ENCODE measurements at places on chromosomes 2 and 18.

GRCh38 chr2:62870966-62871365 is 165.5 kb downstream of the EHBP1 start:
- no peak for DNase-seq

GRCh38 chr2:2845806-2846315 is 514.8 kb upstream of the MYT1L start:
- no peak for DNase-seq

DNA sequence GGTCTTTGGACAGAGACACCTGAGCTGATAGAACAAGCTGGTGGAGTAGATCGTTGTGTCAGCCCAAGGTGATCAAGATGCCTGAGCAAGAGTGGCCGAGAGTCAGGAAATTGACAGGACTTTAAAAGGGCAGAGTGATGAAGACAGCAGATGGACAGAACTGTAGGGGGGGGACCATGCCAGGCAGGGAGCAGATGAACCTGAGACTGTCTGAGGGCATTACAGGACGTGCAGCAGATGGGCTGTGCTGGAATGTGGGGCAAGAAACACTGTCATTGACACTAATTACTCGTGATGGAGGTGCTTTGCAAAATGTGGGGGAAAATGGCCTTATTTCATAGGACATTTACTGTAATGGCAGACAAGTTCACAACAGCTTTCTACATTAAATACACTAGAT is 225.0 kb downstream of the THSD7B start:
- no peak for DNase-seq

DNA sequence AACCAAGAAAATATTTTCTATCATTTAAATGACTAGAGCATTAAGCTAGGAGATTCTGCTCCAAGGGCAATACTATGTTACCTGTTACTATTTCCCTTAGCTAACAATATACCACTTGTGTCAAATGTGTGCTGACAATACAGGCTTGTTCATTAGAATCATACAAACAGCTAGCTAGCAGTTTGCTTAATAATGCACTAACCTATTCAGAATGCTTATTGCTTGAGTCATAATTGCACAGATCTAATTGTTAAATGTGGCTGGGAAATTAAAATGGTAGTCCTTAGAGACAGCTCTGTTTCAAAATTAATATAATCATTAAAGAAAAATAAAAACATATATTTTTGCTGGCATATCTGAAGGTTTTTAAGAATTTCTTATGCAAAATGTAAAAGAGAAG is 344.2 kb downstream of the ERBB4 start:
- DNase-seq = no peak

- DNase-seq = no peak
These were observed 33.6 kb upstream of the ROCK2 start for GRCh38 chr2:11377928-11378545.

GRCh38 chr2:33426666-33427231 is 49.7 kb upstream of the RASGRP3 start:
- no peak for DNase-seq

GRCh38 chr2:199315299-199316179 is 142.2 kb downstream of the SATB2 start:
- DNase-seq = no peak

DNA sequence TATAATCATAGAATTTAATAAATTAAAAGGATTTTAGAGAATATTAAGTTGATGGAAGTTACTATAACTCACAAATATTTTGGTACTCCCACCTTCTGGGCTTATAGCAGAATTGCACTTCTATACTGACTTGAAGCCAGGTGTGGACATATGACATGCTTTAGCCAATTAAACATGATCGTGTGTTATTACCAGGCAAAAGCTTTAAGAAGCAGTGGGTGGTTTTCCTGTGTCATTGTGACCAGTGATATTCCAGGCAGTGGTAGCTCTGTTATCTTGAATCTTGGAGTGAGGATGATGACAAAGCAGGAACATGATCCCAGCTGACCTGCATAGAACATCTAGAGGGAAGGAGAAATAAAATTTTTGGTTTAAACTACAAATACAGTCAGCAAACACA is 370.9 kb upstream of the ZEB2 start:
- DNase-seq = no peak

GRCh38 chr2:222295368-222296062 is 3.3 kb downstream of the PAX3 start:
- DNase-seq = no peak

- DNase-seq = no peak
These were observed 4.8 kb downstream of the GCFC2 start for GRCh38 chr2:75705921-75706320.

GRCh38 chr18:79870301-79871025 is 72.7 kb downstream of the KCNG2 start:
- peak; percentile 40 for DNase-seq

DNA sequence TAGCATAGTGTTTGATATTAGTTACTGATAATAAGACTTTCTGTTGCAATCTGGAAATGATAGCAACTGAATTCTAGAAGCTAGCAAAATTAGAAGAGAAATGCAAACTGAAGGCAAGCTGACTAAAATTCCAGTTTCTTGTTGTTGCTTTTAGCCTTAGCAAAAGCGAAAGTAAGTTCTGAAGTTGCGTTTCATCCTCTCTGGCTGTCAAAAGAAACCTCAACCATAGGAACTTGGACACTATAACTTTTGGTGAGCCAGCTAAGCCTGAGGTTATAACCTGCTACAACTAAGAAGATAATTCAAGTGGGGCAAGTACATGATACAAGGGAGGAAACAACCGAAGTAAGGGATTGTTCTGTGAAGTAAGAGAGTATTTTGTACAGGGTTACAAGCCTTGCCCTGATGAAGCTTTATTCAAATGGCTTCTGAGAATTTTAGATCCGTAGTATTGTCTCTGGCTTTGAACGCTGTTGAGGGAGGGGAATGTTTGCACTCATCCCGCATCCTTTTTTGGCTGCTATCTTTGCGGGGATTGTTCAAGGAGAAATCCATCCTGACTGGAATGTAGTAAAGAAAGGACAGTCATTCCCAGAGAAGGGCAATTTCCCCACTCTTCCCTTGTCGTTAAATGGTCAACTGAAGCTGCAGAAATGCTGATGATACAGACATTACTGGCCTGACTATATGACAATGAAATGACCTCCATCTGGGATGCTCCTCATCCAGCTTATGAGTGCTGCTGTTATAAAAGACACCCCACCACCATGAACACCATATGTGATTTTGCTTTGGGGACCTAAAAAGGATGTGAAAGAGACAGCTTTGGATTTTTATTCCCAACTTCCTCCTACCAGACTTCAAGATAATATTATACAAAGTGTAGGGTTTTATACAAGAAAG is 7.0 kb upstream of the TMX3 start:
- DNase-seq = no peak

GRCh38 chr2:30445266-30445821 is 1.7 kb upstream of the LCLAT1 start:
- no peak for DNase-seq

DNA sequence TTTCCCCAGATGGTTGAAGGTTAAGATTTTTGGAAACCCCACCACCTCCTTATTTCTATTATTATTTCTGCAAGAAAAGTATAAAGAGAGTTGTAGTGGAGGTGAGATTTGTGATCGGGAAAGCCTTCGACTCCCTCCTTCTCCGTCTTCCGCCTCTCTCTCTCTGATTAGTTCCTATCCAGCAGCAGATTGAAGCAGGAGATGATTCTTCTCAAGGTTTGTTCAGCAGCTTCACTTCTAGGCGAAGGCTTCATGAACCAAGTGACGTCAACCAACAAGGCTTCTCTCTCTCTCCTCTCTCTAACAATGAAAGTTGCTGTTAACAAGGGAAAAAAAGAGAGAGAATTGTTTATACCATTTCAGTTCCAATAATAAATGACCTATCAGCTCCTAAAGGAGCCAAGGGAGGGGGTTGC is at the start of gene BAZ2B:
TSS of gene BAZ2B (minus strand) at position 263 of the 416 bp plus-strand sequence. CDS start 137,829 bp downstream, outside the sequence.
- DNase-seq = no peak

GRCh38 chr2:181780047-181780651 is 99.8 kb upstream of the NEUROD1 start:
- DNase-seq = no peak

DNA sequence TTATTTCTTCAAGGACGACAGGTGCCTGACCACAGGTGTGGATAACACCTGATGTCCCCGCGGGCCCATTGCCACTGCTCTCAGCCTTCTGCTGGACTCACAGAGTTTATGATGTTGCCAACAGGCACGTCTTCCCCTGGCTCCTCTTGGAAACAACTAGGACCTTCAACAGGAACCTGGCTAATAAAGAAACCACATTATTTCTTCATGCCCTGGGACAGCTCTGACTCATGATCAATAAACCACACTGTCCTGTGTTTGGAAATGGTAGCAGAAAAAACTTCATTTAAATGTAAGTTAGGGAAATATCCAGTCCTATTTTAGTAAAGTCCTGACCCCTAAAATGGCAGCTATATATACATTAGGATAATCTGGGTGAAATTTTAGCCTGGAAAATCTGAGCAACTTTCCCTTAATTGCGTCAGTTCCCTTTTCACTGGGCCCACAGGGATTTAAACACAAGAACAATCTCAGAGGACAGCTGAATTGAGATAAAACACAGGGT is 158.9 kb downstream of the VAPA start:
- no peak for DNase-seq

DNA sequence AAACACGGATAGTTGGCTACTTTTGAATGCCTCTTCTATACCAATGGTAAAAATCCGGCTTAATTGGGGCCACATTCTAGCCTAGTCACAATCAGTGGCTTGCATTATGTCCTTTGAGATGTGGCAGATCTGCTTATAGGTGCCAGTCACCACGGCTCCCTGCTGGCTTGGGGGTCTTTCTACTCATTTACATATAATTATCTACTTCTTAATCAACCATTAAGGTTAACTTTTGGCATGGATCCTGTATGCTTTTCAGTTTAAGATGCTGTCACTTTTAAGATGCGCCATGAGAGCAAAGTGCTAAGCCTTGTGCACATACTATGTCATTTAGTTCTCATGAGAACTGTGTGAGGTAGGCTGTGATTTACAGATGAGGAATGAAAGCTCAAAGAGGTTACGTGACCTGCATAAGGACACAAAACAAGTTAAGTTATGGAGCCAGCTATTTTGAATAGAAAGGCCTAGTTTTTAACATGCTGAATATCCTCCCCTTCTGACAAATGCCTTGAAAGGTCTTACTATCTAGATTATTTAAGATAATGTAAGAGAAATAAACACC is 4.1 kb downstream of the NEDD4L start:
- DNase-seq = no peak

DNA sequence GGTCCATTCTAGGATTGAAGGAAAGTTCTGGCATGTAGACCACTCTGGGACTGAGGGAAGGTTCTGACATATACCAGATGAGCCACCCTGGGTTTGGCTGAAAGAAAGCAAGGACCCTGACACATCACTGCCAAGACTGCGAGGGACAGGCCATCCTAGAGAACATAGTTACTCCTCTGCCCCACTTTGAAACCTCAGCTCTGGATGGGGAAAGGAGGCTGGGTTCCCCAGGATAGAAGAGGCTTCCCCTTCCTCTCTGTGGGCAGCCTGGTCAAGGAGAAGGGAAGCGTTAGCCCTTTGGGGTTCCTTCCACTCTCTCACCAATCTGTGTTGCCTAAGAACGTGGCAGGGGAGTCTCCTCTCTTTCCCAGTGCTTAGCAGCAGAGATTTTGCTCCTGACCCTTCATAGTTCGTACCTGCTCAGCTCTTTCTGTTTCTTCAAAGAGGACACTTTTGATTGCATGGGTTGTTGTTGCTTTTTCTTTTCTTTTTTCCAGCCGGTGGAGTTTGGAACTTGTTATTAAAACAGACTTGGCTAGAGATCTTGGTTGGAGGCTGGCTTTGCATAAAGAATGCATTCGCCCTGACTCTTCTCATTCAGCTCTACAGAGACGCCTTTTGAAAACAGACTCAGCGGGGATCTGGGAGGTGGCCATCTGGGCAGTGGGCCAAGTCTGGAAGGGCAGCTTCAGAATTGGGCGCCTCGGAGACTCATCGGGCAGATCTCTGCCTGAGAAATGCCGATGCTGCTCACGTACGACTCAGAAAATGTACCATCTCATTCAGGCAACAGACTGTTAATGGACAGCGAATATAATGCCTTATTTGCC is 166.1 kb downstream of the CLIP4 start:
- DNase-seq = peak; percentile 30

GRCh38 chr2:70957798-70958197 is 20.6 kb upstream of the ANKRD53 start:
- DNase-seq = no peak

DNA sequence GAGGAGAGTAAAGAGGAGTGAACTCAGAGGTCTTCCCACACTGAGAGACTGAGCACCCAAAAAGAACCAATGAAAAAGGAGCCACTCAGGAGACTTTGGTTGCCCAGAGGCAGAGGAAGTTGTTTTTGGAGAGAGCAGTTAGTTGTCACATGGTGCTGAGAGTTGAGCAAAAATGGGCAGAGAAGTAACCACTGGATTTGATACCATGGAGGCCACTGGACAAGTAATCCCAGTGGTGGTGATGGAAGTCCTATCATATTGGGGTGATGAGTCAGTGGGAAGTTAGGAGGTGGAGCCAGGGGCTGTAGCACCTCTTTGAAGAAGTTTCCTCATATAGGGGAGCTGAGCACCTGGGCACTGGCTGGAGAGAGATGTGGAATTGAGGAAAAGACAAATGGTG is 235.8 kb downstream of the TPGS2 start:
- DNase-seq = no peak

DNA sequence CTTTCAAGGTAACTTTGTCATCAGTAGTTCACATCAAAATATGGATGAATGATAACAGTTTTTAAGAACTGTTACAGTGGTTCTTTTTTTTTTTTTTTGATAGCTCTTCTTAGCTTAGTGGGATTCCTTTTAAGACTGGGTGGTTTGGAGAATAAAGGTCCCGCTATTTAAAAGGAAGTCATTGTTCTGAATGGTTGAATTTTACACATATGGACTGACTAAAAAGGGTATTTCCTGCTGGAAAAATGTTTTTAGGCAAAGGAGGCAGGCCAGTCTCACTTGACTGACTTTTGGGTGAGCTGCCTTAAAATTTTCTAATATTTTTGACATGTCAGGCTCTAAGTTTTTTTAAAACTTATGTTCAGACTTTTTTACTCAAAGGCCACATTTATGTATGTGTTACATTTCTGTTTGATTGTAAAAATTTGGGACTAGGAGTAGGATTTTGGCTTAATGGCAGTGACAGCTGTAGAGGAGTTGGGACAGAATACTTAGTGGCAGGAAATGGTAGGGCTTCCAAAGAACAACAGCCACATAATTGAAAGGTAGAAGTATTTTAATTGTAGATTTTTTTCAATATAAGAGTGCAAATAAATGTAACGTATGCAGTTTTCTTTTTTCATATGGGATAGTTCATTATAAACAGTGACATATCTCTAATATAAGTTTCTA is 13.7 kb downstream of the VAPA start:
- no peak for DNase-seq

Measured in activated CD8-positive, alpha-beta memory T cell treated with anti-CD3 and anti-CD28 coated beads, Interleukin-2, amount 50 U/mL, for 48 hours (primary cell).